ENCODE measurements at places on chromosomes 5 and 9.
A peak's percentile ranks its signal among the peaks of the same experiment; 100 is the strongest.

- no peak for DNase-seq
Observed at GRCh38 chr5:74418709-74419108, 221.8 kb downstream of the ENC1 start.

DNA sequence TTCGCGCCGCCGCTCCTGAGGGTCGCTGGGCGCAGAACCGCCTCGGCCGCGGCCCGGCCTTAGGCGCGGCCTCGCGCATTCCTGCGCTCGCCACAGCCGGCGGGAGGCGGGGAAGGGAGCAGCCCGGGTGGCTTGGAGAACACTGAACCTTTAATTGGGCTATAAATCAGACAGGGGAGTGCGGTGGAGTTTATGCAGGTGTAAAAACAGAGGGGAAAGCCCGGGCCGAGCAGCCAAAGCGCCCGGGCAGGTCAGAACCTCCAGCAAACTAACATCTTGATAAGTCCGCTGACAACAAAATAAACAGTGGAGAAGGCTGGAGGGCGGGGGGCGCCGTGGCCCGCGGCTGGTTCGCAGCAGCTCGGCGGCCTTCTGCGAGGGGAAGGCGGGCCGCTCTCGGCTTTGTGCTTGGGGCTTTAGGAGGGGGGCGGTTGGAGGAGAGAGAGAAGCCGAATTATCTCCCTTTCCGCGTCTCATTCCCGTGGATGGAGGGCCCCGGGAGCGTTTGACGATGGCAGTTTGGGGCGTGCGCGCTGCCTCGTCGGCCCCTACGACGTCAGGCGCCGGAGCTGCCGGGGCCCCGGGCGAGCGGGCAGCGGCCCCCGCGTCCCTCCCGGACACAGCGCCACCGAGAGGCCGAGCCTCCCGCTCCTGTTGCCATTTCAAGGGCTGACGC lies 11.3 kb downstream of the FOXD1 start:
- peak; percentile 63 for DNase-seq

- DNase-seq = no peak
Observed at GRCh38 chr9:120895951-120896350, 19.0 kb upstream of the PHF19 start.

DNA sequence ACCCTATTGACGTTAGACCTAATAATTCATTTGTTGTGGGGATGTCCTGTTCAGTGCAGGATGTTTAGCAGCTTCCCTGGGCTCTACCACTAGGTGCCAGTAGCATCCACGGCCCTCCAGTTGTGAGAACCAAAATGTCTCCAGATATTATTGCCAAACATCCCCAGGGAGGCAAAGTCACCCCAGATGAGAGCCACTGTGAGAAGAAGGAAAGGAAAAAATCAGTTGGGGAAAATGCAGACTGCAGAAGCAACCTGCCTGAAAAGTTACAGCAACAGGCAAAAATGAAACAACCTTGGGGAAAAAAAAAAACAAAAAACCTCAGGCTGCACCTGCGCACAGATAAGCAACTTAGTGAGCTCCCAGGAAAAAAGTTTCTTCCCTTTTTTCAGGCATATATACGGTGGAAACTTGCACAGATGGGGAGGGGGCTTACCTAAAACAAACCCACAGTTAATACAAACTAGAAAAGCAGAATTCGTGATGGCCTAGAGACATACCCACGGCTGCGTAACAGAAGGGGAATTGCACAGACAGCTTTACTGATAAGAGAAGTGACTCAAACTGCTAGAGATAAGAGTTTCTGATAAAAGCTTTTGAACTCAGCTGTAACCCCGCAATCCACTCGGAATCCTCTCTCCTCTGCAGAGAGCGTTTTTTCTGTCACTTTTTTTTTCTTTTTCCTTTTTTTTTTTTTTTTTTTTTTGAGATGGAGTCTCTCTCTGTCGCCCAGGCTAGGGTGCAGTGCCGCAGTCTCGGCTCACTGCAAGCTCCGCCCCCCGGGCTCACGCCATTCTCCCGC lies 29.8 kb upstream of the FBP1 start:
- DNase-seq = peak; percentile 47

GRCh38 chr9:123440256-123440655 lies 84.3 kb downstream of the CRB2 start:
- no peak for DNase-seq

GRCh38 chr5:7597059-7597642 lies 201.2 kb downstream of the ADCY2 start:
- no peak for DNase-seq

DNA sequence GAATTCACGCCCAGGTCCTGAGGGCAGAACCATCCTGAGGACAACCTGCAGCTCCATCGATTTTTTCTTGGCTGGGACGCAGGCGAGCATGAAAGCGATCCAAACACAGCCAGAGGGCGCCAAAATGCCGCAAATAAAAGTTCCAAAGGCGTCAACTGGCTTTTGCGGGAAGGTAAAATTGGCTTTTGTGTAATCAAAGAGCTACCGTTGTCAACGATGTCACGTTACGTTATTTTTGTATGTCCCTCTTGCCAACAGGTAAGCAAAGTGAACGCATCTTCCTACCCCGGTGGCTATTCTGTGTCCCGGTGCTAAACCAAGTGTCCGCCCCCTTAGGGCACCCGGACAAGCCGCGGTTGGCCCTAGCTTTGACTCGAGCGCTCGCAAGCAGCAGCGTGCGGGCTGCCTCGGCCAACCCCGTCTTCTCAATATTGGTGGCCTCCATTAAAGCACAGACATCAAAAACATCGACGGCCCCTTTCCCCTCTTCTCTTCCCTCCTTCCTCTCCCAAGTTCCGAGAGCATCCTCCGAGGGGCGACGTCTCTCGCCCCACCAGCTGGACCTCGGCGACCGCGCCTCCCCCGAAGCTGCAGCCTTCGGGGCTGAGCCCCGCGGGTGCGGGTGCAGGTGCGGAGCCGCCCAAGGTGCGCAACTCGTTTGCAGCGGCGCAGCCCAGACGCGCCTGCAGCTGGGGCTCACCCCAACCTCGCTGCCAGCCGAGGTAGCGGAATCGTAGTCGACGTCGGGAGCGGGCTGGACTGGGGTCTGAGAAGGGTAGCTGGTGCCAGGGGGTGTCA lies 1.1 kb upstream of the BASP1 start:
- DNase-seq = peak; percentile 90

- no peak for DNase-seq
Observed at GRCh38 chr5:134576386-134577021, 51.0 kb downstream of the JADE2 start.

- no peak for DNase-seq
Observed at GRCh38 chr9:112569186-112569585, 82.6 kb downstream of the KIAA1958 start.

DNA sequence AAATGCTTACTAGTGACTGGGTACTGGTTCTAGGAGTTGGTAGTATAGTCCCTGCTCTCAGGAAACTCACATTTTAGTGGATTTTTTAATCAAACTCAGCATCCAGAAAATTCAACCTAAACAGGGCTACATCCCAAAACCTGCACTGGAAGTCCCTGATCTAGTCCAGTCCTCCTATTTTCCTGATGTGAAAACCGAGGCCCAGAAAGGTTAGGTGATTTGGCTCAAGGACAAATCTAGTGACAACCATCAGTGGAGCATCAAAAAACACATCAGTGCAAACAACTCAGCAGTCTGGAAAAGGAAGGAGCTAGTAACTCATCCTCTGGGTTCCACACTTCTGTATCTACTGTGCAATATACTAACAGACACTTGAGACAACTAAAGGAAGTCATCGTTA lies 38.2 kb downstream of the SERINC5 start:
- DNase-seq = no peak

DNA sequence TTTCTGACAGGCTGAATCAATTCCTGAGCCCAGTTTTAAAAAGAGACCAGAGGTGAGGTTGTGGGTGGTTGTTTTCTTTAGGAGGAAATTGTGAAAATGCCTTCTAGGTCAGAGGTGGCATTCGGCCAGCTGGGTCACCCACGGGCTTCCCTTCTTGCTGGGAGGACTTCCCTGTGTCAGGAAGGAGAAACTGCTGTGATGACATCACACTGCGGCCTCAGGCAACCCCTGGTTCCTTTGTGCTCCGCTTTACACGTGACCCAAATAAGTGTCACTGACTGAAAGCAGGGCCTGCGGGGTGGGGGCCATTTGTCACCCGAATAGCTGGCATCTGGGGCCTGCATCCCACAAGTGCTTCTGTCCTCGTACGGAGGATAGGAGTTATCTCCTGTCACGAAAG lies 39.7 kb downstream of the FABP6 start:
- DNase-seq = no peak

- DNase-seq = no peak
Observed at GRCh38 chr5:76082772-76083554, at the start of gene SV2C. Gene SV2C (plus strand): TSS chr5:76083383. CDS start chr5:76131751, 48,368 bp downstream.

DNA sequence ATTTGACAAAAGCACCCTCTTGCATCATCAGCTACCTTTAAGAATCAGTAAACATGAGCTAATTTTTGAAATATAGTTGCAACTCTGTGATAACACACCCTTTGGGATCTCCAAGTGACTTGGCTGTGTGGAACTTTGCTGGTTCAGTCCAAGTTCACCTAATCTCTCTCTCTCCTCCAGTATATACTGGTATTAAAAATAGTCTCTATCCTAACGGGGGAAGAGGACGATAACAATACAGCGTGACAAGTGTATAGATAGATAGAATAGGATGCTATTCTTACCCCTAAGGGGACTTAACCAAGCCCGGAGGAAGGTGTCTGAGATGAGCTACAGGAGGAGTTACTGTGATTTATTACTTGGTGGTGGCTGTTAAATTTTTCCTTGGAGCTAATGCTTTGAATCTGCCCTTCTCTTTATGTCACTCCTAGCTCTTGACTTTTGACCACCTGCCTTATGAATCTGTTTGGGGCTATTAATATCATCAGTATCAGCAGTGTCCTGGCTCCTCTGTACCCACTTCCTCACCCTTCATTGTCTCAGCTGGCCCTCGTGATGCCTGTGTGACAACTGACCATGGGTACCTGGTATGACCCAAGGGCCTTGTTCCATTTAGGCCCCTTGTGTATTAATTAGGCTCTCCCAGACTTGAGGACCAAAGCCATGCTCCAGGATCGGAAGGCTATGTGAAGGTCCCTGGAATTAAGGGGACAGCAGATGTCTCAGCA lies 223.9 kb downstream of the SREK1 start:
- DNase-seq = no peak

- no peak for DNase-seq
Observed at GRCh38 chr5:4189317-4189716, 593.7 kb downstream of the IRX1 start.

GRCh38 chr9:93988056-93988455 lies 32.9 kb upstream of the BARX1 start:
- DNase-seq = no peak

DNA sequence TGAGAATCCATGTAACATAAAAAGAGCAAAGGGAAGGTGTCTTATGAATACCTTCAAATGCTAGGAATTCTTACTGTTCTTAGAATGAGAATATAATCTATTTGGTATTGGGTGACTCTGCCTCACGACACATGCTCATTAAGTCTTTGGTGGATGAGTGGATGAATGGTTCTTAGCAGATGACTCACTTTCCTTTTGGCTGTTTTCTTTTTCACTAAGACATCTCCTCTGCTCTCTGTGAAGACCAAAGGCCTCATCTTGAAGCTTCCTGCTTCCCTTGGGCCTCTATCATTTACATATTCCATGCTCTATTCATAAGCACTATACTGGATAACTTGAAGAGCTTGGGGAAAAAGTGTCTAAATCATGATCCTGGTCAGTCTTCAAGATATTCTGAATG lies 468.1 kb downstream of the SPATA31D1 start:
- DNase-seq = no peak

GRCh38 chr5:172788771-172789686 lies 18.0 kb upstream of the DUSP1 start:
- no peak for DNase-seq

DNA sequence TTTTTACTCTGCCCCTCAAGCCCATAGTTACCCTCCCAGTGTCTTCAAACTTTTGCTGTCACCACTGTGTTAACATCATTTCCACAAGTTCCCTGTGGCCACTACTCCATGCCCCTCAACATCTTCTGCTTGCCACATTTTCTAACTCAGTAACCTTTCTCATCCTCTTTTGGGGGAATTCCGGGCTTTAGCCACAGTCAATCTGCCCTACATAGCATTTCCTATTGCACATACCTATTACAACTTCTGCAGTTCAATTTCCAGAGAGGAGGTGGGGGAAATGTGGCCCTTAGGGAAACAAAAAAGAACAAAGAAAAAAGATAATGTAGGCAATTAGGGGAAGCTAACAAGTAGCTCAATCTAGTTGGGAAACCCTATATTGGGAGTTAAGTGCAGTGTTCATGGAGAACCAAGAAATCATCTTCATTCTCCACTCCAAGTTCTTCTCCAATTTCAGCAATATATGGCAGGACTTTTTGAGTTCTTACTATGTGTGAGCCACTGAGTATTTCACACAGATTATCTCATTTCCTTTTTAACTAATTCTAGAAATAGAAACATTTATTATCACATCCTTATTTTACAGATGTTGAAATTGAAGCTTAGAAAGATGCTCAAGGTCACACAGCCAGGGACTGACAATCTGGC lies 40.2 kb upstream of the LPAR1 start:
- DNase-seq = no peak

DNA sequence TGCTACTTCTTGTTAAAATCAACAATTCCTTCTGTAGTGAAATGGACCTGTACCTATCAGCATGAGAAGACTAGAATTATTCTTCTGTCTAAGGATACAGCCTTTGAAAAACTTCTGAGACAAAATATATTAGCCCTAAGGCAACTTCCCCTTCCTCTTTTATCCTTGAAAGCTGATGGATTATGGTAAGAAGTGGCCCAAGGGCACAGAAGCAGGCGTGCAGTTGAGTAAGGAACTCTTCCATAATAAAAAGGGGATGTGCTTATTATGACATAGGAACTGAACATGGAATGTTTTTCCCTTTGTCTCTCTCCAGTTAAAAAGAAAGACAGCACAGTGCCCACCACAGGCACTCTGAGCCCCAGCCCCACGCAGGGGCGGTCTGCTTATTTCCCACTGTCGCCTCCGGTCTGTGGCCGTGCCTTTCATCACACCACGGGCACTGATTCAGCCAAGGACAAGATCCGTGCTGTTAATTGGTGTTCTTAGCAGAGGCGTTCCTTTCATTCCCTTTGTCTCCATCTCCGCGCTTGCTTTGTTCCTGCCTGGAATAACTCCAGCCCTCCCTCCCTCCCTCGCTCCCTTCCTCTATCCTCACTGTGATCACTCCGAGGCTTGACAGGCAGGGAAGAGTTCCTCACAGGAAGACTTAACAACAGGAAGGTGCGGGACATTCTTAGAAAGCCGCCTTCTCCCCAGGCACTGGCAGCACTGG lies 135.9 kb upstream of the OTULINL start:
- no peak for DNase-seq

DNA sequence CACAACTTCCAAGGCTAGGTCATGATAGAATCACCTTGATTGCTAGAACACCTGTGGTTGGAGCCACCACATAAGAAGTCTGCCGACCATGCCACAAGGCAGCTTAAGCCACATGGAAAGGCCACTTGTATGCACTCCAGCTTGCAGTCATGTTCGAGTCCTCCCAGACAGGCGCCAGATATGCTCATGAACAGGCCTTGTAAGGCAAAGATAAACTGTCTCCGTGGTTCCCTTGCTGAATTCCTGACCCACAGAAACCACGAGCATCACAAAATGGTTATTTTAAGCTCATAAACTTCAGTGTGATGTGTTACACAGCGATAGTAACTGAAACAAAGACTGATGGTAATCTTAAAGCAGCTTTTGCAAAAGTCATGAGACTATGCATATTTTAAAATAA lies 188.4 kb upstream of the DAPK1 start:
- no peak for DNase-seq

All from NCI-H526 treated with DMSO at 0.1 percent for 48 hours (cell line).